ENCODE measurements at places on chromosomes 4 and X. TPM values are rescaled to one million over a fixed set of nuclear protein-coding genes. Genes with fewer than 3 reads are reported as not detected.

RHOXF1 gene
- not detected for total RNA-seq

S100P gene
- not detected for total RNA-seq

TIGD4 gene
- total RNA-seq: 0.25 TPM

SPANXN4 gene
- total RNA-seq: not detected

APELA gene
- total RNA-seq: not detected

MAGED4B gene
- 23.8 TPM for total RNA-seq

HTN3 gene
- not detected for total RNA-seq

NLRP2B gene
- total RNA-seq: not detected

NONO gene
- total RNA-seq: 330 TPM

C4orf51 gene
- total RNA-seq: not detected
